ENCODE measurements at places on chromosomes 4 and X.

DNA sequence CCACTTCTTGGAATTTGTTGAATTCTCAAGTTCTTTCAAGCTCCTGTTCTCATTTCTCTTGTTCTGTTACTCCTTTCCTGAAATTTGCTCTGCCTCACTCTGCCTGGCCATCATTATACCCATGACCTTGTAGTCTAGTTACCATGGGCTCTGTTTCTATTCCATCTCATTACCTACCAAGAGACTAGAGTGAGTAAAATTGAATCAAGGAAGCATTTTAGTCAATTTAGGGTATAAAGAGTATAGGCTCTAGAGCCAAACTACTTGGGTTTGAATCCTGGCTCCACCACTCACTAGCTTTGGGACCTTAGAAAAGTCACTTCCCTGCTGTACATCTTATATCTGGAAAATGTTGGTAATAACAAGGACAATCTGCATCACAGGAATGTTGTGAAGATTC, 2.2 kb downstream of the ALAS2 start:
- DNase-seq, result no peak

- DNase-seq, result no peak
Observed at GRCh38 chr4:100317032-100317864, 127.0 kb upstream of the DDIT4L start.

DNA sequence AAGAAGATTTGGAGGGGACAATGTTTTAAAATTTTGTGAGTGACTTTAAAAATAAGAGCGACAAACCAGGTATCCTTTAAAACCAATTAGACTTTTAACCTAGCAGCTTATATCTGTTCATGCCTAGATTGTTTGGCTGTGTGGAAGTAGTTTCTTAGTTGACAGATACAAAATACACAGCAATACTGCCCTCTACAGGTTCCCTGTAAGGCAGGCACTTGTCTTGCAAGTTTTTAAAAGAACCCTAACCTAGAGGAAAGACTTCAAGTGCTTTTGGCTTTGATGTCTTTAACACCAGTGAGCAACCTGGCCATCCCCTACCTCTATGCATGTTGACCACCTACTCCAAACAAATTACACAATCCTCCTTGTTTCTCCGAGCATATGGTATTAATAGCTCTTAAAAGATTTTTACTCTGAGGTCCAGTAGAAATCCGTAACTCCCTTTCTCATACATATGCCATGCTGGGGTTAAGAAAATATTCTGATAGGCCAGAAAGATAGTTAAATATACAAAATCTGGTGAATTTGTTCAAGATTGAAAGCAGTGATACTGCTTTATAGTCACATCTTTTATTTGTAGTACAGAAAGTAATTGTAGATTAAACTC, 273.0 kb downstream of the ARHGAP24 start:
- DNase-seq, result peak; percentile 54

DNA sequence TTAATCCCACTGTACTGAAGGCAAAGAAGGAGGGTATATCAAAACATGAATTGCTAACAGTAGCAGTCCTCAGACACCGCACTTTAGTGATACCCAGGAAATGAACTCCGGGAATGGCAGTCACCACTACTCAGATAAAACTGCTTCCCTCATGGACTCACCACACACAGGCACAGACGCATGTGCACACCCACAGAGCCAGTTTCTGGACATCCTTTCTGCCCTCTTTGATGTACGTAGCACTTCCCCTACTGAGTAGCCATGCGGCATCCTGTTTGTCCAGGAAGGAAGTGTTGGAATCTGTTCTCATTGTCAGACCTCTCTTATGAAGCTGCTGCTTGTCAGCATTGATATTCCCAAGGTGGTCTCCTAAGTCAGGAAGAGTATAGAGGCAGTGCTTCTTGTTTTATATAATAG, 95.7 kb downstream of the DCLK2 start:
- no peak for DNase-seq

- DNase-seq, result no peak
Observed at GRCh38 chrX:24506082-24506481, 41.0 kb downstream of the PDK3 start.

DNA sequence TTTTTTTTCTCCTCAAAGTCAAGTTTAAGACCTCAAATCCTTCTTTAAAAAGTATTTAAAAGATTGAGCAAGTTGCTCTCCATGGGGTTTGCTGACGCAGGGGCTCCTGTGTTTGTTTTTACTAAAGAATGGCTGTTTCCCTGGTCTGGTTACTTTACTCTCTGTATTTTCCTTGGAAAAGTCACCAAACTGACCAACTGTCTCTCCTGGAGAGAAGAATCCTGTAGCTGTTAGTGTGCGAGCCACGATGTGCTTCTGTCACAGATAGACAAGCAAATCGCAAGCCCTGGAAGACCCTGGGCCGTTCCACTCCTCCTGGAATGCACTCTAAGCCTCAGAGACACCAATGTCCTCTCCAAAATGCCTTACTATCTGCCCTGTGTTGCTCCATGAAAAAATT, 212.1 kb downstream of the CHIC2 start:
- no peak for DNase-seq

GRCh38 chr4:110003401-110004187, 90.9 kb downstream of the EGF start:
- DNase-seq, result no peak

- DNase-seq, result no peak
Observed at GRCh38 chr4:38004887-38005286, 44.7 kb downstream of the PTTG2 start.

DNA sequence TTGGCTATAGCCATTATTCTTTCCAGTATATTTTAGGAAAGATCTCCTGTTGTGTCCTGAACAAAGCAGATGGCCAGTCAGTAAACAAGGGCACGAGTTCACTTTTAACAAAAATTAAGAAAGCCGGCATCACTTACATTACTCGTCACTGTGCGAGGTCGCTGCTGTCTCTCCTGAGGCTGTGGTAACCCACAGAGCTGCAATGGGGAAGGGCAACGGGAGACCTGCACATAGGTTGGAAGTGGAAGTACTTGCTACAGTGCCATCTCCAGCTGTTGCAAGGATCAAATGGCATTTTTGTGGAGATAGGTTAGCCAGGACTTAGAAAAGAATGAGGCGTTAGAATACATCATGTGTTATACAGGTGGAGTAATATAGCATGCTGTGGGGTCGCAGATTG, 132.2 kb downstream of the KLHL8 start:
- no peak for DNase-seq

DNA sequence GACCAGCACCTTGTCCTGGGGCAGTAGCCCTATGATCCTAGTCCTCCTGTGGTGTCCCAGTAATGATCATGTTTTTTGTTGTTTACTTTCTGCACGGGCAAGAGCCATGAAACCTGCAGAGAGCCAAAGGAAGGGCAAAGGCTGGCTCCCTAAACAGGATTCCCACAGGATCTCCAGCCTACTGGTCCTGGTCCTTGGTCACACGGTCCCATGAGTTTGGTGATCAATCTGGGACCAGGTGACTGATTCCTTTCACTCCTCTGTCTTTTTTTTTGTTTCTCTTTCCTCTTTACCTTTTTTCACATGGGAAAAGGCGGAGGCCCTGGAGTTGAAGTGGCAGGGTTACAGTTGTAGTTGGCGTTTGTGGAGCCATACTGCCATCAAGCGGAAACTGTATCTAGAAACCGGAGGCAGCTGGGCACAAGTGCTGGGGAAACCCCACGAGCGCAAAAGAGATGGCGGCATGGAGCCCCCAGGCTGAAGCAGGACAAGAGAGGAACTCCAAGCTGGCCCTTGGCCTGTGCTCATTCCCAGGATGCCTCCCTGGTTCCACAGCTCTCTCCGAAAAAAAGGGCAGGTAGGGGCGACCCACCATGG, 34.6 kb downstream of the NBDY start:
- no peak for DNase-seq

DNA sequence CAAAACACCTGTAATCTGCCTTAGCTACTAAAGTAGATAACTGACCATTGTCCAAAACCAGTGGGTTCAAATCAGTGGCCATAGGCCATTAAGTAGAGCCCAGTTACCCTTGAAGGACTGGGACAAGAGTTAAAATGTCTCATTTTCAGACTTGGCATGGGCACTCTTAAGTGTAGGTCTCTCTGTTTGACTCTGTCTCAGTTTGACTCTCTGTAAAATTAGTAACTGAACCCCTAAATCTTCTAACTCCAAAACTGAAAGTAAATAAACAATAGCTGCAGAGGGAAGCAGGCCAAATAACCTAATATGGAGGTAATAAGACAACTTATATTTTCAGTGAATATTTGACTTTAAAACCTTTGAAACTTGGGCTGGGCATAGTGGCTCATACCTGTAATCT, 89.1 kb downstream of the SLC16A2 start:
- DNase-seq, result no peak

DNA sequence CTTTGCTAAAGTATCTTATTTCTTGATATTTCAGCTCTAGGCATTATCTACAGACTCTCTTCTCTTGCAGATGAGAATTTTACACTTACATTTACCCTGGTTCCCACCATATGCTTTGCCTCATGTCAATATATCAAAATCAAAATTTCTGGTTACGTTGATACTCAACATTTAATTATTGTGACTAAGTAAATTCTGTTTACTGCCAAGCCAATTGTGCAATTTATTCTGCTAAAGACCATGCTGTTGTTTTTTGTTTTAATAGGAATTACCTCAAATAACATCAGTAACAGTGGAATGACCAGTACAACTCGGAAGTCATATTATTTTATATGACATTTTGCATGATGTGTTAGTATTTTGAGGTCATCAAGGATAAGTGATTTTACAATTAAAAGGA, 125.5 kb downstream of the IL15 start:
- DNase-seq, result no peak

- no peak for DNase-seq
Observed at GRCh38 chrX:129678614-129679195, 23.9 kb upstream of the APLN start.

- DNase-seq, result peak; percentile 19
Observed at GRCh38 chr4:152501846-152502536, 33.9 kb downstream of the FBXW7 start.

- no peak for DNase-seq
Observed at GRCh38 chr4:123510221-123510620, 113.6 kb downstream of the SPRY1 start.

Data from HCEC 1CT (cell line).